ENCODE measurements at places on chromosomes 7 and 10. TPM values are rescaled to one million over a fixed set of nuclear protein-coding genes. Genes with fewer than 3 reads are reported as not detected.

DNA sequence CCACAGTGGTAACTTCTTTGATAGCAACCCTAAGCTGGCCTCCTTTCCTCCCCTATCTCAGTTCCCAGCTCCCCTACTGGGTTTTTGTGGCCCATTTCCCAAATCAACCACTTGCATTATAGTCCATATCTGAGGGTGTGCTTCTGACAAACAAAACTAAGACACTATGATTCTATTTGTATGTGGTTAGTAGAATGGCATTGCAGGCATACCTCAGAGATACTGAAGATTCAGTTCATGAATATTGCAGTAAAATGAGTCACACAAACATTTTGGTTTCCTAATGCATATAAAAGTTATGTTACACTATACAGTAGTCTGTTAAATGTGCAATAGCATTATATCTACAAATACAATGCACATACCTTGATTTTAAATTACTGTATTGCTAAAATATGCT, 15.4 kb upstream of the TMEM243 start:
- no peak for DNase-seq

DNA sequence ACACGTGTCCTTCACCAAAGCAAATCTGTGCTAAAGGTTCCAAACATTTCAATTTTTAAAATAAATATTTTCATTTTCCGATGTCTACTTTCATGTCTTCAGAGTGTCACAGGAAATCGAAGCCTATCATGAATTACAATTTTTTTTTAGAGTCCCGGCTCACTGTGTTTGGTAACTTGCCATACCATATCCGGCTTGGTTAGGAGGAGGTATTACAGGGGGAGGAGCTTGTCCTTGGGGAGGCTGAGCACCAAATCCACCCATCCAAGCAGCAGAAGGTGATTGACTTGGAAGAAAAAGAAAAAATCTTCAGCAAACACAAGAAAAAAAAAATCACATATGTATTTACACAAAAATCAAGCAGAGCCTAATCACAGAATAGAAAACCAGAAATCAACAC, 21.3 kb downstream of the TIAL1 start:
- no peak for DNase-seq

DNA sequence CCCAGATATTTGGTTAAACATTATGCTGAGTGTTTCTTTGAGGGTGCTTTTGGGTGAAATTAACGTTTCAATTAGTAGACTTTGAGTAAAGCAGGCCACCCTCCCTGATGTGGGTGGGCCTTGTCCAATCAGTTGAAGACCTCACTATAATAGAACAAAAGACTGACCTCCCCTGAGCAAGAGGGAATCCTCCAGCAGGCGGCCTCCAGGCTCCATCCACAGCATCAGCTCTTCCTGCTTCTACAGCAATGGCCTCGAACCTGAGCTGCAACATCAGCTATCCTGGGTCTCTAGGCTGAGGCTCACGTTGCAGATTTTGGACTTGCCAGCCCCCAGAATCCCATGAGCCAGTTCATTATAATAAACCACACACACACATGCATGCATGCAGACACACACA, 104.2 kb downstream of the PFKFB3 start:
- DNase-seq, result no peak

DNA sequence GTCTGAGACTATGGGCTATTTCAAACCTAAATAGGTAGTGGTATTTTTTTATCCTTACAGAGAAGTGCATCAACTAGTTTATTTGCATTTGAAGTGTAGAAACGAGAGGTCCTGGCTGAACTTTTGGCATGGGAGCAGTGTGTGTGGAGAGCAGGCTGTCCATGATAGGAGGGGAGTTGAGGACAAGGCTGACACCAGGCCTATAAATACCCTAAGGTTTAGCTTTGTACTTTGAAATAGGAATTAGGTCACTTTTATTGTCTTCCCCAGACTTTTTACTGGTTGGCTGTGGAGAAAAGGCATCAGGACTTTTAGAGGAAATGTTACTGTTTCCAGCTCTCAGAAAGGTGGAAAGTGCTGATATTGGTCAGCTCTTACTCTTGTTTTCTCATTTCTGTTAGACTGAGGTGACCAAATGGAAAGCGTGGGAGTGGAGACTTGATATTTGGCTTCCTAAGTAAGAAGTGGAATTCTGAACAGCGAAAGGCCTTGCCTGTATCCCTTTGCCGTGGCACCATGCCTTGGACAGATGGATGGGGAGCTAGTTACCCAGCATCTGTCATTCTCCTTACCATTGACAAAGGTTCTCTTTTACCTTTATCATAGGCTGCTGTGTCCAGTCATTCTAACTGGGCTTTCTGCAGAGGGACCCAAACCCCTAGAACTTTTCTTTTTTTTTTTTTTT, 46.0 kb downstream of the GBF1 start:
- no peak for DNase-seq

DNA sequence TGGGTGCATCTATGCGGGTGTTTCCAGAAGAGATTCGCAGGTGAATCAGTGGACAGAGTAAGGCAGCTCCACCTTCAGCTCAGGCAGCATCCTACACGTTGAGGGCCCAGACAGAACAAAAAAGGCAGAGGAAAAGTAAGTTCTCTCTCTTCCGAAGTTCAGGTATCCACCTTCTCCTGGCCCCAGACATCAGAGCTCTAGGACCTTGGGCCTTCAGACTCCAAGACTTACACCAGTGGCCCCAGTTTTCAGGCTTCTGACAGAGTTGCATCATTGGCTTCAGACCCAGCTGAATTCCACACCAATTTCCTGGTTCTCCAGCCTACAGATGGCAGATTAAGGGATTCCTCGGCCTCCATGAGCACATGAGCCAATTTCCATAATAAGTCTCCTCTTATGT, 102.2 kb upstream of the GPR26 start:
- DNase-seq, result no peak

- DNase-seq, result peak; percentile 86
These were observed 19.4 kb downstream of the NOBOX start for GRCh38 chr7:144384071-144384470.

DNA sequence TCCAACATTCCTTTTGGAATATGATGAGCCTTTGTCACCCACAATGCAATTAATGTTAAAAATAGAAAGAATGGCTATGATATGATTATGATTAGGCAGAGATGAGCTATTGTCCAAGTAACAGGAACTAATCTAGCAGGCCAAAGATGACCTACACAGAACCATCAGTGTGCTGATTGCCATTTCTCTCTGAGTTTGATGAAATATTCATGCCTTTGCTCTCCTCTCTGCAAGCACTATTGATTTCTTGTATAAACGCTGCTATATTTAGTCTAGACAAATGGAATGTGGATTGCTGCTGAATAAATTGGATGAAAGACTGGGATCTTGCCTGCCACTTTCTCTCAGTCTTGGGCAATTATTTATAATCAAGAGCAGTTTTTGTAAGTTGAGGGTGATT, 85.4 kb downstream of the HDAC9 start:
- DNase-seq, result no peak

- DNase-seq, result peak; percentile 46
These were observed 24.9 kb downstream of the SAMD9 start for GRCh38 chr7:93092757-93093370.

GRCh38 chr7:102444961-102445673, 11.7 kb downstream of the ORAI2 start:
- DNase-seq, result no peak

GRCh38 chr7:27173511-27173955, 587 bp downstream of the HOXA10 start:
- DNase-seq, result peak; percentile 65

DNA sequence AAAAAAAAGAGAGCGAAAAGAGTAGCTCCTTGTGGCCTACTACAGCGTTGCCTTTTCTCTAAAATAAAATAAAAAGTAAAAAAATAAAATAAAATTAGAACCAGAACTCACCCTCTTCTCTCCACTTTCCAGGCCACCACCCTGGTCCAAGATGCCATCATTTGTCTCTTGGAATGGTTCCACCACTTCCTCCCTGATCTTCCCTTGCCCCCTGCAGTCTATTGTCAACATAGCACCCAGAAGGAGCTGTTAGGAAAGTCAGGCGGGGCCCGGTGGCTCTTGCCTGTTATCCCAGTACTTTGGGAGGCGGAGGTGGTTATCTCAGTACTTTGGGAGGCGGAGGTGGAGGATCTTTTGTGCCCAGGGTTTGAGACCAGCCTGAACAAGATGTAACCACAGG, 7.6 kb upstream of the GRID2IP start:
- peak; percentile 75 for DNase-seq

DNA sequence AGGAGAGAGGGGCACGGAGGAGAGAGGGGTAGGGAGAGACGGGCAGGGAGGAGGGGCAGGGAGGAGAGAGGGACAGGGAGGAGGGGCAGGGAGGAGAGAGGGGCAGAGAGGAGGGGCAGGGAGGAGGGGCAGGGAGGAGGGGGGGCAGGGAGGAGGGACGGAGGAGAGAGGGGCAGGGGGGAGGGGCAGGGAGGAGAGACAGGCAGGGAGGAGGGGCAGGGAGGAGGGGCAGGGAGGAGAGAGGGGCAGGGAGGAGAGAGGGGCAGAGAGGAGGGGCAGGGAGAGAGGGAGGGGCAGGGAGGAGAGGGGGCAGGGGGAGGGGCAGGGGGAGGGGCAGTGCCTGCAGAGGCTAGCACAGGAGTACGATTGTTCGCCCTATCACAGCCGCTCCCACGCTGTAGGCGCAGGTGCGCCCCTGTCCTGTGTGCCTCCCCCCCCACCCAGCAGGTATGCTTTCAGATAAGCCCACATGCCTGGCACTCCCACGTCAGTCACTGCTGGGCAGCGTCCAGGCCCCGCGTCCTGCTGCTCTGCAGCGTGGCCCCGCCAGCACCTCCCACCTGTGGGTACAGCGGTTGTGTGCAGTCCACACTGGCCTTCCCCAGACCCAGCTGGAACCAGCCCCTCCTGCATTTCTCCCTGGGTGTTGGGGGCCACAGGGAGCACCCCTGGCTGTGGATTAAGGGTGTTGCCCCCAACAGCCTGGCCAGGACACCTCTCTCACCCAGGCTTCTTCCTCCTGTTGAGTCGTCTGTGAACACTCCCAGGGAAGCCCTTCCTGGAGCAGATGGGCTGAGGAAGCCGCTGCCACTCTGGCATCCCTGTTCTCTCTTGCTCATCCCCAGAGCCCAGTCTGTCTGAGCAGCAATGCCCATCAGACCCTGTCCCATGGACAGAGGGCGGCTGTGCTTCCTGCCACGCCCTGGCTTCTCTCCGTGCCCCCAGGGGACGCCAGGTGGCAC, 10.8 kb downstream of the NKX6-2 start:
- DNase-seq, result no peak

DNA sequence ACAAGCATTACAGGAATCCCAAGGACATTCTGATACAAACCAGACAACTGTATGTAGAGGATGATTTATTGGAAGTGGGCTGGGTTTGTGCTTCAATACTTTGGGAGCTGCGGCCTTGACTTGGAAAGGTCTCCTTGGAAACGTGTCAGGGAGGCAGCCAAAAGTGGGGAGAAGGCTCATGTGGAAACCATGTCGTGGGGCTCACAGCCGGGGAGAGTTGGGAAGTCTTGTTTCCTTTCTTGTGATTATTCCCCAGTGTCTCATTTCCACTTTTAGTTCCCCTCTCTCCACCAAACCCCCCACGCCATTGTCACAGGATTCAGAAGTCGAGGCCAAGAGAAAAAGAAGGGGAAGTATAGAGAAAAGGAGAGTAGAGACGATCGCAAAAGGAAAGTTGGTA, 53.9 kb upstream of the SFMBT2 start:
- no peak for DNase-seq

DNA sequence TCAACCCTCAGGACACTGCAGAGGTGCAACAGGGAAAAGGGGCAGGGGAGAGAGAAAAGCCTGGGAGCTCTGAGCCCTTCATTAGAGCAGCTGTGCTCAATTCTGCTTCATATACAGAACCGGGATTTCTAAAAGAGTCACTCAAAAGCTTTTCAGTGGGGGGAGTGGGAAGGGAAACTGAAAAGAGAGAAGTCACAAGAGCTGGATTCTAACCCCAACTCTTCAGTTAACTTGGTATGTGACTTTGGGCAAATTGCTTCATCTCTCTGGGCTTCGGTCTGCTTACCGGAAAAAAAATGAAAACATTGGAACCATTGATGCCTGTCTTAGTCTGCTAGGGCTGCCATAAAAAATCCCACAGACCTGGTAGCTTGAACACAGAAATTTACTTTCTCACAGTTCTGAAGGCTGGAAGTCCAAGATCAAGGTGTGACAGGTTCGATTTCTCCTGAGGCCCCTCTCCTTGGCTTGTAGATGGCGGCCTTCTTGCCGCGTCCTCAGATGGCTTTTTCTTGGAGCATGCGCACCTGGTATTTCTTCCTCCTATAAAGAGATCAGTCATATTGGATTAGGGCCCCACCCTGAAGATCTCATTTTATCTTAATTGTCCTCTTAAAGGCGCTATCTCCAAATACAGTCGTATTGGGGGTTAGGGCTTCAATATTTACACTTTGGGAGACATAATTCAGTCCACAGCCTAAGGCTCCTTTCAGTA, 118.3 kb upstream of the KMT2E start:
- DNase-seq, result no peak

DNA sequence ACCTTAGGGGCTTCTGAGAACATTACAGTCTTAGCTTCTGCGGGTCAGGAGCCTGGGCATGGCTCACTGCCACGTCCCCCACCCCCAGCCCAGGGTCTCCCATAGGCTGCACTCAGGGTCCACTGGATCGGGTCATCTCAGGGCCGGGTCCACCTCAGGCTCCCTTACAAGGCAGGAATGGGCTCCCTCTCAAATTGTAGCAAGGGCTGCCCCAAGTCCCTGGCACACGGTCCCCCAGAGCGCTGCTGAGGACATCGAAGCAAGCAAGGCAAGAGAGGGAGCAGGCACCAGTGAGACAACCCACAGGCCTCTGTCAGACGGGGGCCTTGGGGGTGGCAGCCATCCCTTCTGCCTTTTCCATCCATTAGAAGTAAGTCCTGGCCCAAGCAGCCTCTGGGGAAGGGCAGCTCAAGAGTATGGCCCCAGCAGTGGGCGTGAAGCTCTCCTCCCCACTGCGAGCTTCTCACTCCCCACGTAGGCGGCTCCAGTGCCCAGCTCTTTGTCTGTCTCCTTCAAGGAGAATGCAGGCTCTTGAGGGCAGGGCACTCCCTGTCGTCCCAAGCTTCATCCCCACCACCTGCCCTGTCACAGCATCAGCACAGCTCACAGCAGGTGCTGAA, 18.0 kb upstream of the RET start:
- no peak for DNase-seq

Gene CEP41
- 32.0 TPM for total RNA-seq

Gene PPP1R9A
- total RNA-seq, result 0.25 TPM

Gene ASAH2
- total RNA-seq, result 1.9 TPM

Gene EPO
- total RNA-seq, result not detected

Gene NPSR1
- total RNA-seq, result not detected

Gene PNLIPRP3
- total RNA-seq, result not detected

Gene IQUB
- total RNA-seq, result 1.1 TPM

Gene CCDC136
- total RNA-seq, result 0.74 TPM

Gene UTF1
- not detected for total RNA-seq

Gene BTBD16
- total RNA-seq, result not detected

Gene PIK3AP1
- 4.5 TPM for total RNA-seq

Gene CC2D2B
- total RNA-seq, result not detected

Gene CHAT
- total RNA-seq, result not detected

Gene ZPBP
- not detected for total RNA-seq

Gene SPDYE2
- not detected for total RNA-seq

Measured in M059J (cell line).